NCI-H226 (cell line): ENCODE measurements at places on chromosomes 3 and 15.

GRCh38 chr15:67382723-67383122 lies 128.1 kb downstream of the IQCH start:
- no peak for DNase-seq

DNA sequence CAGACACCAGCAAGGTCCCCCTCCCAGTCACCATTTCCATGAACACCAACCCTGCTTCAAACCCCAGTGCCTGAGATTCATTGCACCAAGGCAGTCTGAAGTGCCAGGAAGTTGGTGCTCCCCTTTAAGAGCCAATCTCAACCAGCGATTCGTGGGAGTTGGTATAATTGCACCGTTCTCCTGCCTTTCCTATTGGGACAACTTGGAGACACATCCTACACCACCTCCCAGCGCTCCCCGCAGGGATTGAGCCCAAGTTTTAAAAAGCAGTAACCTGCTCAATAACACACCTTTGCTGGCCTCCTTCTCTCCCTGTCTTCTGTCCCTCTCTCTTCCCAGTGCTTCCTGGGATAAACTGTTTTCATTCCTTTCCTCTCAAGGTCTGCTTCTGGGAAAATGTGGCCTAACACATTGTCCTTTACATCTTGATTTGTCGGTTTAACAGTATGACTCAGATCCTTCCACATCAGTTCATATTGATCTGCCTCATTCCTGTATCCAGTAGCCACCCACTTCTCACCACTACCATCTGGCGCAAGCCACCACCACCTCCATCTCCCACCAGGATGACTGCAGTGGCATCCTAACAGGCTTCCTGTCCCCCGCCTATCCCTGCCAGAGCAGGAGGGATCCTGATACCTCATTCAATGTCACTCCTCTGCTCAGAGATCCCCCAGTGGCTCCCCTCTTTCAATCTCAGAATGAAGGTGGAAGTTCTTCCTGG lies 37.8 kb upstream of the HRH1 start:
- no peak for DNase-seq

DNA sequence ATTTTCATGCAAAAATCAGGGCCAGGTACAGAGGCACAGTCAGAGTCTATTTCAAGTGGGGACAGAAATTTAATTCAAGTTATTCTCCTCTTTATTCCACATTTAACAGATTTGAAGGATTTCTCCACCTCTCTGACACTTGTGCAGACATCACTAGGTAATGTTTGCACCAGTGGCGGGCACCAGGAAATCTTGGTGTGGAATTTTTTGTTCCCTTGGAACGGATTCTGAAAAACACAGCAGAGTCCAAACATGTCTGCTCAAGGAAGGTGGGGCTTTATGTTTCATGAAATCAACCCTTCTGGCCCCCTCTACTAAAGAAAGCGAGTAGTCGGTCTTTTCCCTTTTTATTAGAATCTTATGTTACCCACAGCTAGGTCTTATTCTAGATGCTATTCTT lies 271.2 kb upstream of the MDFIC2 start:
- no peak for DNase-seq

DNA sequence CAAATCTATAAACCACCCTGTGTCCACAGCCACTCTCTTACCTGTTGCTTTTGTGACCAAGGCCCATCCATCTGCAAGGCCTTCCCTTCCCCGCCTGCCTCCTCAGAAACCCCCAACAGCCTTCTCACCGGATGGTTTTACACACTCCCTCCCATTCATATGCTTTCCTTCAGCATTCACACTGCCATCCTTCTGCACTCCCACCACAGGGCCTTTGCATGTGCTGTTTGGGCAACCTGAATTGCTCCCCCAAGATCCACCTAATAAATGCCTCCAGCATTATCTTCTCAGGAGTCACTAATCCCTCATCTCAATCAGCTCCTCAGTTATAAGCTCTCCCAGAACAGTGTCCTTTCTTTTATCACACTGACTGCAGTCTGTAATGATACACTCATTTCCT lies 6.0 kb downstream of the CLEC3B start:
- DNase-seq = no peak

- DNase-seq = peak; percentile 97
Measured at GRCh38 chr15:74291101-74292071, 55.3 kb downstream of the CCDC33 start.

GRCh38 chr3:67289626-67290025 lies 291.5 kb downstream of the KBTBD8 start:
- DNase-seq = no peak

GRCh38 chr3:128222796-128223385 lies 69.6 kb downstream of the EEFSEC start:
- DNase-seq = peak; percentile 3

DNA sequence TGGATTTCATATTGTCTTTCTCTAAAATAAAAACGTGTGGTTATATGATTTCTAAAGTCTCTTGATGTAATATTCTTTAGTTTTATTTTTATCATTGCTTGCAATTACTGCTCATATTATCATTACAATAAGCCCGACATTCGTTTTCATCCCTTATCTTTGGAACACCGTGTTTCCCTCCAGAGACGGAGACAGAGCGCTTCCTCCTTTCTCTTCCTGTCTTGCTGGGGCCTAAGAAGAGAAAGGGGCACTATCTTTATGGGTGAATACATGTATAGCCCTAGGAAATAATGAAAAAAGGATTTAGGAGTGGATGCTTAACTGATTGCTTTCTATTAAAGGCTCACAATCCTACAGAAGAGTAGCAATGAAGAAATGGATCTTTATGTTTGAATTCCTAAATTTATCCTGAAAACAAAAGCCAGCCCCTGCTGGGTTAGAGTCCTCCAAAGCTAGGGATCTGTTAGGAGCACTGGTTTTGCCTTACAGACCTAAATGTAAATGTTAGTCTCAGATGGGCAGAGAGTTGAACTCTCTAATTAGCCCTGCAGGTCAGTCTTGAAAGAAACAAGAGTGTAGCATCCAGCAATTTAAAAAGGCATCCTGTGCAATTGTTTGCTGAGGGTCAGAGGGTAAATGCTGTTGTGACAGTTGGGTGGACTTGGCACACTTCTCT lies 145.1 kb downstream of the TP63 start:
- DNase-seq = no peak

GRCh38 chr15:100261302-100262240 lies 80.2 kb downstream of the ADAMTS17 start:
- DNase-seq = no peak

- no peak for DNase-seq
Measured at GRCh38 chr3:113265231-113265630, 53.9 kb downstream of the BOC start.

GRCh38 chr3:55523471-55523870 lies 36.4 kb upstream of the WNT5A start:
- DNase-seq = no peak

GRCh38 chr3:170725285-170725731 lies 139.4 kb upstream of the SLC7A14 start:
- DNase-seq = no peak

GRCh38 chr3:177195242-177195991 lies 1.9 kb downstream of the TBL1XR1 start:
- peak; percentile 24 for DNase-seq

GRCh38 chr3:113054552-113054951 lies 63.8 kb downstream of the GTPBP8 start:
- peak; percentile 72 for DNase-seq

DNA sequence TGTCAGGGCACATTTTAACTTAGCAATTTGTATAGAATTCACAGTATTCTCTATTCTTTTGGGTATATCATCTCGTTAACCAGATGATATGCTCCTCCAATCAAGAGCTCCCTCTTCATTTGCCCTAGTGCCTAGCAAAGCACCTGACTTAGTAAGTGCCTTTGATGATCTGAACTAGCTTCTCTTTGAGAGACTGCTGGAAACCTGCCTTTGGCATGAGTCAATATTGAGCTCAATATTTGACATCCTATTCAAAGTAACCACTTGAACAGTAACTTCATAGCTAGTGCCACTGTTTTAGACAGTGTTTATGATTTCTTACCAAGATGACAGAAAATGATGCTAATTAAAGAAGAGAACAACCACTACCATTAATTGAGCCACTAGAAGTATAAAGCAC lies 696.3 kb upstream of the UBE2E2 start:
- no peak for DNase-seq

DNA sequence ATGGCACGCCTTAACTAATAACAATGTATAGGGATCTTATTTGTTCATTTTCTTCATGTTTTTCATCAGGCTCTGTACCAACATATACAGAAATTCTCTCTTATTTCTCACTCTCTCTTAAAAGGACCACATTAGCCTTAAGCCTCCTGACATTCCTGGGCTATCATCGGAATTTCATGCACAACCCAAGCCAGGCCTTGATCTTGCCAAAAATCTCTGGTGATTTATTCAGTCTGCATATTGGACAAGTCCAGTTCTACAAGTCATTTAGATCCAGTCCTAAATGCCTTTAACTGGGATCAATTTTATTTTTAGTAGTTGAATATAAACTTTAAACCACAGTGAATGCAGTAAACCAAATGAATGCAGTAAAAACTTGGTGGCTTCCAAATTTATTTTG lies 385.4 kb downstream of the MECOM start:
- peak; percentile 18 for DNase-seq

DNA sequence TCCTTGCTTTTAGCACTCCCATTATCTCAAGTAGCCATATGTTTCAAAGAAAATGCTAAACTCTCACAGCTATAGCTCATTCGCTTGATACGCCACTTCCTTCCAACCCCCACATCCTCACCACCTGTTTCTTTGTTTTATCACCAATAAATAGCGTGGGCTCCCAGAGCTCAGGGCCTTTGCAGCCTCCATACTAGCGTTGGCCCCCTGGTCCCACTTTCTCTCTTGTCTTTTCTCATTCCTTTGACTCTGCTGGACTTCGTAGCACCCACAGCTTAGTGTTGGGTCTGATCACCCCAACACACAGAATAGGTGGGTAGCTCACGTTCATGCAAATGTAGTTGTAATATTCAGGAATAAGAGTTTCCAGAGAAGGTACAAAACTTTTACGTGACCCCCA lies 4.1 kb upstream of the GPD1L start:
- DNase-seq = no peak

GRCh38 chr3:123328851-123329635 lies 119.8 kb downstream of the ADCY5 start:
- DNase-seq = peak; percentile 38

DNA sequence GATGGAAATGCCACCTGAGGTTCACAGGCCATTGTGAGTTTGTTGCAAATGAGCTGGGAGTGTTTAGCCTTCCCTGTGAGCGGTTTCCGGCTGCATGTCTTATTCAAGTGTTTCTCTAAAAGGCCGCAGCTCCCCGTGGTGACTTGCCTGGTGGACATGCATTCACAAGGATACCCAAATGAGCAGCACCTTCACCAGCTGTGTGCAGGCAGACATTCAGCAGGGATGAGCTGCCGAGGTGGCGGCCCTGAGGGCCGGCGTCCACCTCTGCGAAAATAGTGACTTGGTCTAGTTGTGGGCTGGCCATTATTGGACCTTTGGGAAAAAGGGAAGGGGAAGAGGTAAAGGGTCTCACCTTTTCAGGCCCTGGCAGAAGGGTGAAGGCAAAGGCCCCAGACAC lies 23.4 kb downstream of the SPSB4 start:
- no peak for DNase-seq

DNA sequence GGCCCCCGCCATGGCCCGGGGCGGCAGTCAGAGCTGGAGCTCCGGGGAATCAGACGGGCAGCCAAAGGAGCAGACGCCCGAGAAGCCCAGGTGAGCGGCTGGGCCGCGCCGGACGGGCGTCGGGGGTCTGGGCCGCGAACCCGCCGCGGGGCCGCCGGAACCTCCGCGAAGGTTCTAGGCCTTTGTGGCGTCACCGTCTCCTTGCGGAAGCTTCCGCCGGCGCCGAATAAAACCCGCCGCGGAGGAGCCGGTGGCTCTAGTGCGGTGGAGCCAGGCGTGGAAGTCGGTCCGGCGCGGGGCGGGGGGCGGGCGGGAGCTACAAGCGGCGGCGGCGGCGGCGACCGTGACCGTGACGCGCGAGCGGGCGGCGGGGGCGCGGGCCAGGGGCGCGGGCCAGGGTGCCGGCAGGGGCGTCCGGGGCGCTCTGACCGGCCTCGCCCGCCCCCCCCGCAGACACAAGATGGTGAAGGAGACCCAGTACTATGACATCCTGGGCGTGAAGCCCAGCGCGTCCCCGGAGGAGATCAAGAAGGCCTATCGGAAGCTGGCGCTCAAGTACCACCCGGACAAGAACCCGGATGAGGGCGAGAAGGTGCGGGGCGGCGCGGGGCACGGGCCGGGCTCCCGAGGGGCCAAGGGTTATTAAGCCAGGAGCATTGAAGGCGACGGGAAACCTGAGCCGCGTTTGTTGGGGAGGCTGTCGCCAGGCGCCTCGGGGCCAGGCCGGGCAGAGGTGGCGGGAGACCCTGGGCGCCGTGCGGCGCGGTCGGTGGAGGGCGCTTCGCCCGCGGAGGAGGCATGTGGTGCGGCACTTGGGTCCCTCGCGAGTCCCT lies at the start of gene DNAJA4:
Gene DNAJA4, plus strand, starts transcription at position 259 of the 833 bp plus-strand sequence. Its CDS starts 202 bp downstream, at position 461.
- no peak for DNase-seq

GRCh38 chr3:16066545-16066944 lies 107.9 kb upstream of the GALNT15 start:
- peak; percentile 24 for DNase-seq

DNA sequence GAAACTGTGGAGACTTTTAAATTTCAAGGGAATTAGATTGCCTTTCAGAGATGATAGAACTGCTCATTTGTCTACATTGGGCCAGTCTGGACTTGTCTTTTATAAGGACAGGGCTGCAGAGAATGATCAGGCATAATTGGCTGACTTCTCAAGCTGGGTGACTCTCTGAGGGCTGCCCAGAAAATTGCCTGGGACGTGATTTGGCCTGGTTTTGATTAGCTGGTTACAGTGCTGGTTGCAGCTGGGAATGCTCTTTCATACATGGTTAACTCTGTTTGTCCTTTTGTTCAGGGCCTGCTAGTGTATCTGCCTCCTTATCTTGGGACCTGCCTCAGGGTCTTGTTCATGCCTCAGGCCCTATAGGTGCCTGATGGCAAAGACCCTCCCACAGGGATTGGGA lies 245.6 kb downstream of the CLSTN2 start:
- DNase-seq = no peak

- no peak for DNase-seq
Measured at GRCh38 chr3:59266551-59266950, 216.7 kb upstream of the CFAP20DC start.

- no peak for DNase-seq
Measured at GRCh38 chr3:170046269-170047132, 8.7 kb downstream of the GPR160 start.

DNA sequence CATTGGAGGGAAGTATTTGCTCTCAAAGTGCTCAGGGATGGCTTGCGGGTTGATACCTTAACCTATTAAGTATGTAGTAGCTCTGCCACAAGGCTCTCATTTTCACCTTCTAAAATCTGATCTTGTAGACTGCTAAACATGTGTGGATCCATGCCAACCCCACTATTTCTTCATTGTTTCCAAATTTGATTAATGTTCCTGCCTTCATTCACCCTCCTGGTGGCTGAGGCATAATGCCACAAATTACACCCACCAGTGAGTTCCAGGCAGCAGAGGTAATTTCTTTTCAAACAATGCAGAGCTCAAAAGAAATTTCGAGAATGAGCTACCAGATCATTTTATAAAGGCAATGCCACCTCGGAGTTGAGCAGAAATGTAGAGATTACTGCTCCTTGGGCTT lies 71.0 kb downstream of the EDEM1 start:
- no peak for DNase-seq

- no peak for DNase-seq
Measured at GRCh38 chr3:186849374-186849975, 7.0 kb downstream of the ADIPOQ start.

- DNase-seq = no peak
Measured at GRCh38 chr15:93866948-93867347, 364.4 kb upstream of the MCTP2 start.
